ENCODE measurements at places on chromosomes 6 and 20.

- no peak for DNase-seq
Measured at GRCh38 chr6:141460743-141461484, 671.8 kb upstream of the GJE1 start.

DNA sequence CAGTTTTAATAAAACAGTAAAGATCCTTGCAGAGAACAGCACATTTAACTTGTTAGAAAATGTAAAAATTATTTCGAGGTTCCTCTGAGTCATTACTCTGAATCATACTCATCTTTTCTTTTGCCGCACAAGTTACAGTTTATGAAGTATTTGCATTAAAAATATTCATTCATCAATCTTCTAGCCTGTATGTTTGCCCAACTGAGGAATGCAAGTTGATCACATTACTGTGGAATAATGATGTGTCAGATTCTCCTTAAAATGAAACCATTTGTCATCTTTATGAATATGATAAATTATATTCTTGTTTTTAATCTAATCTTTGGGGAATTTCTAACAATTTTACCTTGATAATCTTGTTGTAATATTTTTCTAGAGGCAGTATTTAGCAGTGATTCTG lies 340.4 kb upstream of the OPRM1 start:
- no peak for DNase-seq

- DNase-seq: no peak
Measured at GRCh38 chr20:59633656-59634251, 29.4 kb downstream of the PHACTR3 start.

DNA sequence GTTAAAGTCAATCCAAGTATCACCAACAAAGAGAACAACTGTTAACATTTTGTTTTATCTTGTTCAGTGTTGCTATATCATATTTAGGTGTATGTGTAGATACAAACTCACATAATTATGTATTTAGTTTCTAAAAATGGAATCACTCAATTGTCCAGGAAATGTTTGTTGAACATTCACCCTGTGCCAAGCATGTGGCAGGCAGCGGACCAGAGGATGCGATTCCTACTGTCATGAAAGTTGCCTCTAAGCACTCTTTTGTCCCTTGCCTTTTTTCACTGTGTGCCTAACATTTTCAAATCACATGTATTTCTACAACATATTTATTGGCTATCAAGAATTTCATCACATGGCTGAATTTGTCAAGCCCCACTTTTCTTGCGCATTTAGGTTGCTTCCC lies 16.9 kb upstream of the TGM2 start:
- DNase-seq: no peak

DNA sequence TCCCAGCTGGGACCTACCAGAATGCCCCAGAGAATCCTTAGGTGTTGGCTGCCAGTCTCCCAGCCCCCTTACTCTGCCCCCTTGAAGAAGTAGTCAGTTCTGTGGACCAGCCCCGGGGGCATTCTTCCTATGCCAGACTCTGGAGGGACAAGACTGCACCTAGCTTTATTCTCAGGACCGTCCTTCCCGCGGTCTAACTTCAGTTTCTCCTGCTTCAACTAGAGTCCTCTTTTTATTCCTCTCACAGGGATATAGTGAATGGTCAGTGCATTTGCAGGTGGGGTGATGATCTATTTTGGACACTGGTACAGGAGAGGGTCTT lies 35.9 kb upstream of the MDFI start:
- no peak for DNase-seq
